ENCODE measurements at places on chromosomes 11 and 22. TPM values are rescaled to one million over a fixed set of nuclear protein-coding genes. Genes with fewer than 3 reads are reported as not detected.

The ARFGAP3 gene
- total RNA-seq, result 38.5 TPM

The ATF4 gene
- total RNA-seq, result 336 TPM

The OR4A16 gene
- total RNA-seq, result not detected

The OR52E1 gene
- total RNA-seq, result not detected

The LRRC74B gene
- 0.14 TPM for total RNA-seq

The CCDC85B gene
- 45.4 TPM for total RNA-seq

The SHANK2 gene
- 6.8 TPM for total RNA-seq

The ENTHD1 gene
- total RNA-seq, result not detected

The CST6 gene
- 0.59 TPM for total RNA-seq

The SCN3B gene
- 2.4 TPM for total RNA-seq

The ANO1 gene
- 72.6 TPM for total RNA-seq

The ARVCF gene
- 1.5 TPM for total RNA-seq

The CADM1 gene
- total RNA-seq, result 40.2 TPM

The SLC5A4 gene
- 4.9 TPM for total RNA-seq

The LPXN gene
- total RNA-seq, result 10.8 TPM

The OR51F2 gene
- not detected for total RNA-seq

The MPZL3 gene
- total RNA-seq, result 8.3 TPM

The RBMXL2 gene
- total RNA-seq, result not detected

The SLC22A9 gene
- not detected for total RNA-seq

The SYT13 gene
- 4.9 TPM for total RNA-seq

The KCNJ1 gene
- not detected for total RNA-seq

The CLDN5 gene
- 65.7 TPM for total RNA-seq
